ENCODE measurements at places on chromosomes 12 and 14. TPM values are rescaled to one million over a fixed set of nuclear protein-coding genes. Genes with fewer than 3 reads are reported as not detected.

GRCh38 chr12:49108958-49109404, 1.7 kb downstream of the LMBR1L start:
- no peak for DNase-seq
- H3K27me3 ChIP-seq = peaks cover 8% of the 10 kb centered on the region
- H3K36me3 ChIP-seq = peaks cover 4% of the 10 kb centered on the region
- H3K4me1 ChIP-seq = peaks cover 43% of the 10 kb centered on the region
- peak overlapping the region; percentile 96 for H3K27ac ChIP-seq

DNA sequence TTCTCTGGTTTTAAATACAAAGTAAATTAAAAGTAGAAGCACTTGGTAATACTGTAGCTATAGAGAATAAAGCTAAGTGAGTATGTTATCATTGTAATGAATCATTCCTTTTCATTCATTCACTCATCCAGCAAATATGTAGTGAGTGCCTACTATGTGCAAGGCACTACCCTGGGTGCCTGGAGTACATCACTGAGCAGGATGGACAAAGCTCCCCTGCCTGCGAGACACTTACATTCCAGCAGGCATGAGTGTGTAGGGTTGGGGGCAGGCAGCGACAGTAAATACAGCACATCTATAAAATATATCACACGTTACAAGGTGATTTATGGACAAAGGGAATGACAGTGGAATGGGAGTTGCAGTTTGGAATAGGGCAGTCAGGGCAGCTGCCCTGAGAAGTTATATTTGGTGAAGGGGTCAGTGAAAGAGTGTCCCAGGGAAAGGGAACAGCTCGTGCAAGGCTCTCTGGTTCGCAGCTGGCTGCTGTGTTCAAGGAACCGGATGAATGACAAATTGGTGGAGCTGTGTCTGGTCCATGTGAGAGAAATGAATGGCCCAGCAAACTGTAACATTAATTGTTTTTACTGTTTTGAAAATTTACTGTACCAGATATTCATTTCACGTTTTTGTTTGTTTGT, 159.6 kb downstream of the CRADD start:
- H3K27ac ChIP-seq = no peak overlapping the region
- H3K36me3 ChIP-seq = peaks cover 12% of the 10 kb centered on the region
- no peak for DNase-seq
- H3K4me3 ChIP-seq = no peak overlapping the region

PTPRQ gene
- not detected for polyA plus RNA-seq

GRCh38 chr12:11545484-11546330, 103.8 kb upstream of the ETV6 start:
- H3K4me1 ChIP-seq = peaks cover 26% of the 10 kb centered on the region
- no peaks in the 10 kb centered on the region for H3K36me3 ChIP-seq
- peak overlapping the region; percentile 80 for H3K27ac ChIP-seq
- H3K27me3 ChIP-seq = no peaks in the 10 kb centered on the region

- no peaks in the 10 kb centered on the region for H3K4me1 ChIP-seq
- H3K36me3 ChIP-seq = no peaks in the 10 kb centered on the region
- peaks cover 3% of the 10 kb centered on the region for H3K27me3 ChIP-seq
- no peak overlapping the region for H3K4me3 ChIP-seq
Measured at GRCh38 chr12:131082290-131083194, 128.8 kb downstream of the ADGRD1 start.

GRCh38 chr14:68653804-68654203, 139.1 kb downstream of the ZFP36L1 start:
- no peak overlapping the region for H3K27ac ChIP-seq
- no peak for DNase-seq
- H3K4me1 ChIP-seq = peaks cover 16% of the 10 kb centered on the region
- peaks cover 2% of the 10 kb centered on the region for H3K27me3 ChIP-seq
- no peaks in the 10 kb centered on the region for H3K36me3 ChIP-seq

GRCh38 chr12:68117661-68118060, 41.9 kb downstream of the IFNG start:
- peak overlapping the region; percentile 86 for H3K27ac ChIP-seq
- peaks cover 18% of the 10 kb centered on the region for H3K4me1 ChIP-seq
- peaks cover 8% of the 10 kb centered on the region for H3K27me3 ChIP-seq

GRCh38 chr12:52057638-52058576, 6.7 kb downstream of the NR4A1 start:
- H3K27me3 ChIP-seq = peaks cover 1% of the 10 kb centered on the region
- no peaks in the 10 kb centered on the region for H3K4me1 ChIP-seq
- no peaks in the 10 kb centered on the region for H3K36me3 ChIP-seq
- H3K4me3 ChIP-seq = no peak overlapping the region
- H3K27ac ChIP-seq = no peak overlapping the region
- no peak for DNase-seq

DNA sequence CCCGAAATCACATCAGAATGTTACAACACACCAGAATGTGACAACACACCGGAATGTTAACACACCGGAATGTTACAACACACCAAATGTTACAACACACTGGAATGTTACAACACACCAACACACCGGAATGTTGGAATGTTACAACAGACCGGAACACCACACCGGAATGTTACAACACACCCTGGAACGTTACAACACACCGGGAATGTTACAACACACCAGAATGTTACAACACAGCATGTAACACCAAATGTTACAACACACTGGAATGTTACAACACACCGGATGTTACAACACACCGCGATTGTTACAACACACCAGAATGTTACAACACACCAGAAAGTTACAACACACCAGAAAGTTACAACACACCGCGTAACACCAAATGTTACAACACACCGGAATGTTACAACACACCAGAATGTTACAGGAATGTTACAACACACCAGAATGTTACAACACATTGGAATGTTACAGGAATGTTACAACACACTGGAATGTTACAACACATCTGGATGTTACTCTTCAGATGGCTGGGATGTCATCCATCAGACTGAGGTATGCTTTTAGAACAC, 21.1 kb downstream of the CHFR start:
- no peak overlapping the region for H3K4me3 ChIP-seq
- peak overlapping the region; percentile 63 for H3K27ac ChIP-seq
- H3K27me3 ChIP-seq = no peaks in the 10 kb centered on the region
- H3K4me1 ChIP-seq = peaks cover 5% of the 10 kb centered on the region
- no peak for DNase-seq
- H3K36me3 ChIP-seq = peaks cover 32% of the 10 kb centered on the region

GRCh38 chr12:132560614-132561426, 49.6 kb downstream of the LRCOL1 start:
- H3K27ac ChIP-seq = no peak overlapping the region
- peak overlapping the region; percentile 66 for H3K4me3 ChIP-seq
- DNase-seq = peak; percentile 49

GRCh38 chr14:59349258-59349701, 115.9 kb downstream of the GPR135 start:
- peaks cover 29% of the 10 kb centered on the region for H3K36me3 ChIP-seq
- H3K4me3 ChIP-seq = no peak overlapping the region

EML1 gene
- polyA plus RNA-seq = not detected

DEPDC4 gene
- polyA plus RNA-seq = 0.29 TPM

LMO3 gene
- not detected for polyA plus RNA-seq

B3GNT4 gene
- polyA plus RNA-seq = not detected
